ENCODE measurements at places on chromosomes 3 and 15.

GRCh38 chr3:128480717-128481437 lies 12.1 kb downstream of the GATA2 start:
- no peaks in the 10 kb centered on the region for H3K4me1 ChIP-seq
- no peak for DNase-seq
- peak overlapping the region; percentile 21 for H3K27ac ChIP-seq

DNA sequence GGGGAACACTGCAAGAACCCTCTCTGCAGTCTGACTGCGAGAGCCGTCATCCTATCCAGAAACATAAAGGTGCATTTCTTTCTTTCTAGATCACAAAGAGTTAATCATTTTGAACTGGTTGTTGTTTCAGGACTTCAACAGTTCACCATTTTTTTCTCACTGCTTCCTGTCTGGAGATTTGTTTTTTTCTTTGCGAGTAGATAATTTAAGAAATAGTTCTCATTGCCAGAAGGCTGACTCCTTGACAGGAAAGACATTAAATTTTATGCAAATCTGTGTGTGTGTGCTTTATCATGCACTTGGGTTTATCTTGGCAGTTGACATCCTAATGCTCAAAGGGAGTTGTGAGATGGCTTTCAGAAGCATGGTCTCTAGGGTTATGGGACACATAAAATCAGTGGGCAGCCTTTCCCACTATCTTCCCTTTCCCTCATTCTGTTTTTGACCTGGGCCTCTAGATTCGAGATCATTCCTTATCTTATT lies 123.5 kb upstream of the TBL1XR1 start:
- no peaks in the 10 kb centered on the region for H3K4me1 ChIP-seq
- no peaks in the 10 kb centered on the region for H3K36me3 ChIP-seq
- H3K27me3 ChIP-seq: no peaks in the 10 kb centered on the region
- no peak for DNase-seq

DNA sequence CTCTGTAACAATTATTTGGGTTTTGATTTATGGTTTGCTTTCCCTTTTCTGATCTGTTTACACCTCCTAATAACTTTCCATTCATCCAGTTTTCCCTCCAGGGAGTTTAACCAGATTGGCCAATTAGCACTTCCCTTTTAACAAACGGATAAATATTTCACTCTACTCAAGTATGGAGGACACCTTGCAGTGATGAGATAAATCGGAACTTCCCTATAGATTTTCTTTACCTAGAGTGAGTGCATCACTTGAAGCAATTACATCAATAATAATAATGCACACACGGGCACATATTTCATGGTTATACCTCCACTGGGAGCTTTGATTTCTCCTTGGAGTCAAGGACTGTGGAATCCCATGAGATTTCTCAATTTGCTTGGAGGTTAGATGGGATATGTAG lies 239.1 kb upstream of the CFAP20DC start:
- no peaks in the 10 kb centered on the region for H3K4me1 ChIP-seq
- no peaks in the 10 kb centered on the region for H3K27me3 ChIP-seq
- DNase-seq: no peak
- no peak overlapping the region for H3K4me3 ChIP-seq
- no peak overlapping the region for H3K27ac ChIP-seq

DNA sequence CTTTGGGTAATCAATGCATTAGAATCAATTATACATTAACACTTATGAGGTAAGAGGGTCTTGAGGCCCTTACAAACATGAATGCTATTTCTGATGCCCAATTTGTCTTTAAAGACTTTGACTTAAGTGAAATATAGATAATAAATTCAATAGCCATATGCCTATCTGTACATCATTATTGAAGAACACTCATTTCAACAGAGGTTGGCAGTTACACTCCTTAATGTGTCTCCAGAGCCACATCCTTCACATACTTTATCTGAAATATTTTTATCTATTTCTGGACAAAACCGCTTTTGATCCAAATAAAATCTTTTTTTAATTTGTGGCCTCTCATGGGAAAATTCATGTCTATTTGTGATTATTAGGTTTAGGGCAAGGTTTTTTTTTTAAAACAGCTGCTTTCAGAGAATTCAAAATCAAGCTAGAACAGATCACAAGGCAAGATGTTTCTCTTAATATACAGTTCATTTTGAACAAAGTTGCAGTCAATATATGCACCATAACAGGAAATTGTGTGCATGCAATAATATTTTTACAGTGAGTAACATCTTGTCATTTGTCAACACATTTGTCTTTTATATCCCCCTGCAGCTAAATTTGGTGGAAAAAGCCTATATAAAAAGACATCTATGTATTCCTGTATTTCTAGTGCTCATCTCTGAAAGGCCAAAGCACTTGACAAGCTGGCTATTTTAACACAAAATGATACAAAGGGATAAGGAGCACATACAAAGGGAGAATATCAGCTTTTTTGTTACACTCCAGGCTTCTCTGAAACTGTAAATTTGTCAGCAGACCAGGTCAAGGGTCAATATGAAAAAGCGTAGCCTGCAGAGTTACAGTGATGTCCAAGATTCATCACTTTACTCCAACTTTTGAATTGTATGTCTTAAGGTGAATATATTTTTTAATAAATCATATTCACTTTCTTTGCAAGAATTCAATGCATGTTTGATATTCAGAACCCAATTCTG lies 146.2 kb upstream of the DPH6 start:
- H3K4me3 ChIP-seq: no peak overlapping the region
- no peak overlapping the region for H3K27ac ChIP-seq
- no peaks in the 10 kb centered on the region for H3K36me3 ChIP-seq
- DNase-seq: no peak
- H3K4me1 ChIP-seq: peaks cover 7% of the 10 kb centered on the region
- no peaks in the 10 kb centered on the region for H3K27me3 ChIP-seq

DNA sequence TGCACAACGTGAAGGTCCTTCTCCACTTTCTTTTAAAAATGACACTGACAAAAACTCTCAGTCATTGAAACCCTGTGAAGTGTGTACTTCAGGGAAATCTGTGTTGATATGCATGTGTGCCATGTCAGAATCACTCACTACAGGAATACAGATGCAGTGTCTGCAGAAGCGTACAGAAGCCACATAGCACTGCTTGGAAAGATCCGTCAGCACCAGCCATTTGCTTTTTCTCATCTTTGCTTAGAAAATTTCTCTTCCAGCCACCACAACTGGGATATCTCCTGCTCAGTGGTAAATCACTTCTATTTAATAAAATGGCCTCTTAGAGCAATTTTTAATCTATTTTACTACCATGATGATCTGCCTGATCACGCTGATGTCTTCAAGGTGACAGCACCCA lies 91.3 kb upstream of the ARHGEF26 start:
- H3K36me3 ChIP-seq: no peaks in the 10 kb centered on the region
- no peaks in the 10 kb centered on the region for H3K27me3 ChIP-seq
- no peak overlapping the region for H3K27ac ChIP-seq
- H3K4me3 ChIP-seq: no peak overlapping the region

- H3K36me3 ChIP-seq: no peaks in the 10 kb centered on the region
- H3K27me3 ChIP-seq: no peaks in the 10 kb centered on the region
- H3K27ac ChIP-seq: no peak overlapping the region
These were observed 376.8 kb upstream of the THBS1 start for GRCh38 chr15:39204031-39204430.

Data from kidney (tissue), 22 donors.